ENCODE measurements at places on chromosomes 1 and 21. TPM values are rescaled to one million over a fixed set of nuclear protein-coding genes. Genes with fewer than 3 reads are reported as not detected.

INPP5B gene
- 5.0 TPM for polyA plus RNA-seq

SERINC2 gene
- polyA plus RNA-seq, result 49.6 TPM

PDE4DIP gene
- 24.3 TPM for polyA plus RNA-seq

DNA sequence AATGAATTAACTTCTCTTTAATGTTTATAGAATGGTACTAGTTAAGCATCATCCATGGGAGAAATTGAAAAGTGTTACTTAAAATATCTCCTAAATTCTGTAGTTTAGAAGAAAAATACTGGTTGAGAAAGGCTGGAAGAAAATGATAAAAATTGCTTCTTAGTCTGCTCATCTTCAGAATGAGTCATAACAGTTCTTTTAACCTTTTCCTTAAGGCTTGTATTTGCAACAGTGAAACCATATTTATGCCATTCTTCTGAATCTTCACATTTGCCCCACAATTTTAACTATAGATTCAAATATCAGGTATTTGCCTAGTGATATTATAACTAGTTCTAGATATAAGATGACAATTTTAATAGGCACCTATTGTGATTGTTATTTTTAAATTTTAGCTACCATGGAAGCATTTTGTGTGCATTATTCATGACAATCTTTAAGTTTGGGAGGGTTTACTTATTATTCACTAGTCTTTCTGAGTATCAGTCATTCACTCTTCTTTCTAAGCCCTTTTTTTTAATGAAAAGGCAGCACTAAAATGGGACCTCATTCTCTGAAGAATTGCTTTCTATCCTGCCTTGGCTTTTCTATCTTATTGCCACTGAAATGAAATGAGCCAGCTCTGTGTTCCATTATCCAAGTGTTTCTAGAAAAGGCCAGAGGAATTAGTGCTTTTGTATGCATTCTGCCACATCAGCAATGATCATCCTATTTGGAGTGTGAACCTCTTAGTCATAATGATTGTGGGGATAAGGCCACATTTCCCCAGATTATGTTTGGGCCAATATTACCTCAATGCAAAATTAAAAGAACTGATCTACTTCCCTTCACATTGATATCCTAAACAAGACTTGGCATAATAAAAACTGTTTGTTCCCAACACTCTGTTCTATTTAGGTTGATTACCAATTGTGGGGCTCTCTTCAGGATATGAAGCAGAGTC, 58.4 kb downstream of the SAMSN1 start:
- H3K27me3 ChIP-seq, result no peaks in the 10 kb centered on the region
- no peak overlapping the region for H3K4me3 ChIP-seq
- H3K36me3 ChIP-seq, result no peaks in the 10 kb centered on the region
- no peak for DNase-seq
- no peaks in the 10 kb centered on the region for H3K4me1 ChIP-seq
- H3K27ac ChIP-seq, result no peak overlapping the region

GRCh38 chr21:43209575-43210453, 41.0 kb downstream of the CRYAA start:
- no peak for DNase-seq
- no peaks in the 10 kb centered on the region for H3K27me3 ChIP-seq
- H3K4me3 ChIP-seq, result no peak overlapping the region
- no peaks in the 10 kb centered on the region for H3K36me3 ChIP-seq

GRCh38 chr21:45202344-45202743, 85.4 kb downstream of the POFUT2 start:
- DNase-seq, result no peak
- no peak overlapping the region for H3K27ac ChIP-seq
- peaks cover 9% of the 10 kb centered on the region for H3K36me3 ChIP-seq
- H3K4me1 ChIP-seq, result no peaks in the 10 kb centered on the region

- H3K4me1 ChIP-seq, result no peaks in the 10 kb centered on the region
- no peaks in the 10 kb centered on the region for H3K27me3 ChIP-seq
- H3K36me3 ChIP-seq, result no peaks in the 10 kb centered on the region
- H3K27ac ChIP-seq, result no peak overlapping the region
These were observed 536.6 kb upstream of the NR5A2 start for GRCh38 chr1:199490769-199491527.

DNA sequence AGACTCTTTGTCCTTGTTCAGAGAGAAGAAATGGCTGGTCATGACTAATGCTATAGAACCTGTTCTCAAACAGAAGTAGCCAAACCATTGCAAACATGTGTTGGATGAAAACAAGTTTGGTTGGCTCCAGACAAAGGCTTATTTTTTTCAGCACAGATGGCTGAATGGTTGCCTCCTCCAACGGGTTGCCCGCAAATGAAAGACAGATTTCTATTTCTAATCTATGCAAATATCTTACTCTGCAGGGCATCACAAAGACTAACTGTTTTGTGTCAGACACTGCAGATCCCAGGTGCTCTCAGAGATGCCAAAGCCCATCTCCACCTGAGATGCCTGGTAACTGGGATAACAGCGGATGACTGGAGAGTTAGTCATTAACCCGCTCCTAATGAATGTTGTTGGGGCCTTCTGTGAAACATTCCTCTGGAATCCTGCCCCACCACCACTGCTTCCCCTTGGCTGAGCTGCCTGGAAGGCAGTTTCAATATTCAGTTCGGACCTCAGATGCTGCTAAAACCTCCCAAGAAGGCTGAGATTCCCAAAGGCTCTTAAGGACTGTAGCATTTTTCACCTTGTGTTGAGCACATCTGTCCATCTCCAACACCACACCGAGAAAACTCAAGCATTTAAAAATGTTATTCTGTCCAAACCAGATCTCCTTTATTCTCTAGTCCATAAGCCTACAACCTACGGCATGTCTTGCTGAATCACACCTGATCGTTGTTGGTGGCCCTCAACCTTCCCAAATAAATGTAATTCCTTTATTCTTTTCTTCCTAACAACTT, 104.4 kb downstream of the PTPN14 start:
- no peak overlapping the region for H3K27ac ChIP-seq
- H3K36me3 ChIP-seq, result no peaks in the 10 kb centered on the region
- H3K27me3 ChIP-seq, result no peaks in the 10 kb centered on the region
- no peak for DNase-seq
- H3K4me3 ChIP-seq, result no peak overlapping the region
- H3K4me1 ChIP-seq, result no peaks in the 10 kb centered on the region

CLEC20A gene
- not detected for polyA plus RNA-seq

GRCh38 chr1:1038694-1039093, 18.8 kb downstream of the AGRN start:
- H3K27me3 ChIP-seq, result no peaks in the 10 kb centered on the region
- peaks cover 8% of the 10 kb centered on the region for H3K4me1 ChIP-seq
- no peak for DNase-seq
- H3K36me3 ChIP-seq, result no peaks in the 10 kb centered on the region
- H3K4me3 ChIP-seq, result no peak overlapping the region
- H3K27ac ChIP-seq, result no peak overlapping the region

KRTAP13-4 gene
- polyA plus RNA-seq, result not detected

DNA sequence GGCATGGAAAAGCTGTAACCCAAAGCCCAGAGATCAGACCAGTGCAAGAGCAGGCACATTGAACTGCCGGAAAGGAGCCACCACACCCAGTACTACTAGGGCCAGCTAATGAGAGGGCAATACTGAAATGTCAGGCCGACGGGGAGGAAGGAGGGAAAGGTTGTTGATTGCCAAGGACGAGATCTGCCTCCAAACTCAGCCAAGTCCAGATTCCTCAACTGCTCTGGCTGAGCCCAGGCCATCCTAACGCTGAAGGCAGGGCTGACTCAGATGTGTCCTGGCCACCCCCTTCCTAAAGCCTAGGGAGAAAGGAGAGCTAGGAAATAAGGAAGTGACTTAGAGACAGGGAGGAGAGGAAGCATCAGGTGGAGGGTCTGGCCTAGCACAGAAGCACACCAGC, 42.1 kb upstream of the IPO9 start:
- no peak overlapping the region for H3K27ac ChIP-seq
- H3K27me3 ChIP-seq, result no peaks in the 10 kb centered on the region
- H3K4me1 ChIP-seq, result no peaks in the 10 kb centered on the region
- H3K4me3 ChIP-seq, result no peak overlapping the region

RUNX3 gene
- 0.92 TPM for polyA plus RNA-seq

SIM2 gene
- polyA plus RNA-seq, result not detected

DNA sequence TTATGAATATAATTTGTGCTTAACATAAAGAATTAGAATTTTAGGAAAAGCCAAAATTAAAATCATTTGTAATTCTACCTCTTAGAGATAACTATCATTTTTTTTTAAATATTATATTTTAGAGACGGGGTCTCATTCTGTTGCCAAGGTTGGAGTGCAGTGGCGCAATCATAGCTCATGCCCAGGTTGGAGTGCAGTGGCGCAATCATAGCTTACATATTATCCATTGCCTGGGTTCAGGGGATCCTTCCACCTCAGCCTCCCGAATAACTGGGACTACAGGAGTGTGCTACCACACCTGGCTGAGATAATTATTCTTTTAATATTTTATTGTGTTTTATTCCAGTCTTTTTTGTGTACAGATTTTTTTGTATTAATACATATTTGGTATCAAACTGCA, 8.3 kb downstream of the RASAL2 start:
- H3K4me1 ChIP-seq, result peaks cover 23% of the 10 kb centered on the region
- no peak overlapping the region for H3K4me3 ChIP-seq
- H3K27me3 ChIP-seq, result no peaks in the 10 kb centered on the region
- peak overlapping the region; percentile 58 for H3K27ac ChIP-seq
- H3K36me3 ChIP-seq, result no peaks in the 10 kb centered on the region

DNA sequence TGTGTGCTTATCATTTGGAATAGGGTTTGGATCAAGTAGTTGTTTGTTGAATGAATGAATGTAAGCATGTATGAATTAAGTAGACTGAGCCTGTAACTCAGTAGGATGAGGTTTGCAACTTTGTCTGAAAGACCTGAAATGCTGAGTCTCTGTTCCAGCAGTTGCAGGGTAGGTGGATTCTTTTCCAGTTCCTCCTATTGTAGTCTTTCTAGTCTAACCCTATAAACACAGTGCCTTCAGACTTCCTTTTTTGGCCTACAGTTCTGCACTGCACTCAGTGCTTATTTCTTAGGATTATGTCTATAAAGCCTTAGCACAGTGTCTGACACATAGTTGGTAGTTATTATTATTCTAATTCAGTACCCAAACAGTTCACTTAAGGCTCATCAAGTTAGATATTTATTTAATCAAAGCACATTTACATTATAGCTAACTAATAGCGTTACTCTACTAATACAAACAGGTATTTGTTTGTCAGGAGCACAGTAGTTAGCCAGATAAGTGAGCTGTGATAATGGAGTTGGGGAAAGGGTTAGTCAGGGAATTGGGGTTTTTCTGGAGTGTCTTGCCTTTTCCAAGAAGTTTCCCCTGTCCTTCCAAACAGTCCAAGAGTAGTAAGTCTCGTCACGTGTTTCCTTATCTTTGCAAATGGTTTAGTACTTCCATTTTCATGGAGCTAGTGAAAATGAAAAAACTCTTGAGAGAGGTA, 45.0 kb downstream of the ABCD3 start:
- H3K4me1 ChIP-seq, result peaks cover 33% of the 10 kb centered on the region
- no peak for DNase-seq
- H3K27me3 ChIP-seq, result no peaks in the 10 kb centered on the region
- no peak overlapping the region for H3K27ac ChIP-seq

UROD gene
- 93.3 TPM for polyA plus RNA-seq

LRRC8D gene
- 11.7 TPM for polyA plus RNA-seq

SFN gene
- 0.69 TPM for polyA plus RNA-seq

GRCh38 chr1:9849691-9850441, 26.1 kb upstream of the CLSTN1 start:
- H3K27me3 ChIP-seq, result no peaks in the 10 kb centered on the region
- H3K27ac ChIP-seq, result no peak overlapping the region
- no peaks in the 10 kb centered on the region for H3K36me3 ChIP-seq

PCBP3 gene
- polyA plus RNA-seq, result 0.36 TPM

TFF2 gene
- 1.0 TPM for polyA plus RNA-seq

DNA sequence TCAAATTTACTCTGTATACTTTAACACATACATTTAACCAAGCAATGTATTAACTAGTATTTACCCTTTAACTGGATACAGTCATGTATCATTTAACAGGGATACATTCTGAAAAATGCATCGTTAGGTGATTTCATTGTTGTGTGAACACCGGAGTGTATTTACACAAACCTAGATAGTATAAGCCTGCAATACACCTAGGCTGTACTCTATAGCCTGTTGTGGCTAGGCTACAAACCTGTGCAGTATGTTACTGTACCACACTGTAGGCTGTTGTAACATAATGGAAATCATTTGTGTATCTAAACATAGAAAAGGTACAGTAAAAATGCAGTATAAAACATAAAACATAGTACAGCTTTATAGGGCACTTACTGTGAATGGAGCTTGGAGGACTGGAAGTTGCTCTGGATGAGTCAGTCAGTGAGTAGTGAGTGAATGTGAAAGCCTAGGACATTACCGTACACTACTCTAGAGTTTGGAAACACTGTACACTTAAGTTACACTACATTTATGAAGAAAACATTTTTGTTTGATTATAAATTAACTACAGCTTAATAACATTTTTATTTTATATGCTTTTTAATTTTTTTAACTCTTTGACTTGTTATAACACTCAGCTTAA, 21.3 kb downstream of the RGS4 start:
- H3K4me1 ChIP-seq, result no peaks in the 10 kb centered on the region
- no peaks in the 10 kb centered on the region for H3K36me3 ChIP-seq
- DNase-seq, result no peak
- H3K27ac ChIP-seq, result no peak overlapping the region
- H3K27me3 ChIP-seq, result no peaks in the 10 kb centered on the region
- no peak overlapping the region for H3K4me3 ChIP-seq

DNA sequence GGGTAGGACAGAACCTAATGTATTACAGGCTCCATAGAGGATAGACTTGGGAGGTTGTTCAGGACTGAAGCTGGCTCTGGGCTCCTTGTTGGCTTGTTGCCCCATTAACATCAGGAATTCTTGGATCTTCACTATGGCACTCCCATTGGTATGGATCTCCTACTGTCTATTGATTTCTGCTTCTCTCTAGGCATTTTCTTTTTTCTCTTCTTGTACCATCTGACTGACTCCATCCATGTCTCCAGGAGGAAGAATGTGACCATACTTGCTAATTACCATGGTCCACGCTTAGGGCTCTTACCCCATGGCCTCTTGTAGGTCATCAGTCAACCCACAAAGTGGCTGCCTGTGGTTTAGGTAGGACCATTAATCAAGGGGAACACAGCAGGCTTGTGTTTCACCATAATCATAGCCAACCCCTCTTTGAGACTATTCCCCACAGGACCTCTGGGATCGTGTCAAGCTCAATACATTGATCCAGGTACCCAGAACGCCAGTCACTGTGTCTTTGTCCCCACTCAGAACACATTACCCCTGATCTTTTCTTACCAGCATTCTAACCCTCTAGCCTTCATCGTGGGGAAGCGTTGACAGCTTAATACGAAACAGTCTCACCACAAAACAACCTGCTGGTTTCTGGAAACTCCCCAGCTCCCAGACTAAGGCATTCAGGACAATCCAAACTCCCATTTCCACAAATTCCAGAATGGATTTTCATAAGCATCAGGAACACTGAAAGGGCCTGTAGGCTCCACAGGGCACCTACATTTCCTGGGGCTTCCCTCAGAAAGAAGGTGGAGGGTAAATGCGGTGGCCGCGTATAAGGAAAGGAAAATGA, 97.1 kb downstream of the ETS2 start:
- no peaks in the 10 kb centered on the region for H3K36me3 ChIP-seq
- H3K4me1 ChIP-seq, result no peaks in the 10 kb centered on the region
- no peak overlapping the region for H3K4me3 ChIP-seq
- no peak for DNase-seq

All from liver (tissue), 10 donors.